Activated T-cell treated with anti-CD3 and anti-CD28 coated beads for 24 hours (primary cell): ENCODE measurements at places on chromosomes 11 and 22.

GRCh38 chr11:65802841-65803240 is 16.0 kb downstream of the OVOL1 start:
- DNase-seq: no peak

DNA sequence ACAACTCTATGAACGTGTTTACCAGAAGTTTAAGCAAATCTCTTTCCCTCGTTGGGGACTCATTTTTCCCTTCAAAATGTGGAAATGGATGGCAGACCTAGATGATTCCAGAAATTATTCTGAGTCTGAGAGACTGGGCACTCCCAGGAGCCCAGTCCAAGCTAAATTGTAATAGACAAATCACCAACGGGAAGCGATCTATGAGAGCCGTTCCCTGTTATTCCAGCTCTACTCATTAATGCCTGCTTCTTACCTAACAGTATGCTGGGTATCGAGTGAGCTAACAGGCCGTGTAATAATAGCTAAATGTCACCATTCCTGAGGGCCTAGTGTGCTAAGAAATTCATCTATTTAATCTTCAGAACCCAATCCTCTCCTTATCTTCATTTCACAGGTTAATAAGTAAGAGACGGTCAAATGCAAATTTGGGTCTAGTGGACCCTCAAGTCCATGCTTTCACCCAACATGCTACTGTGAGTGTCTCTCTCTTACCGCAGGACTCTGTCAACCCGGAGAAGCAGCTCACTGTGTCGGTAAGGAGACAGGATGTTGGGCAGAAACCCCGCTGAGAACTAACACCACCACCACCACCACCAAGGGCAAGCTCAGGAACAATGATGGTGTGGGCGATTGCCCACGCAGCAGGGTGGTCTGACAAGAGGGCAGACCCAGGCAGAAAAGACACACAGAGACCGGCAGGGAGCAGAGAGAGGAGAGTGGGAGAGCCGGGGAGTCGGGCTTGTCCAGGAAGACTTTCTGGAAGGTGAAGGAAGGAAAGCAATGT is 57.1 kb upstream of the TIMP3 start:
- no peak for DNase-seq

GRCh38 chr22:49650336-49651241 is 177.1 kb downstream of the BRD1 start:
- no peak for DNase-seq

- no peak for DNase-seq
These were observed 188.6 kb downstream of the SWAP70 start for GRCh38 chr11:9852465-9852864.

GRCh38 chr11:16184588-16184987 is 171.8 kb downstream of the SOX6 start:
- DNase-seq: no peak

GRCh38 chr11:112163875-112164685 is at the start of gene IL18:
Gene IL18, minus strand, starts transcription at chr11:112164094. Its CDS starts 9,041 bp downstream, at chr11:112155053.
- no peak for DNase-seq

DNA sequence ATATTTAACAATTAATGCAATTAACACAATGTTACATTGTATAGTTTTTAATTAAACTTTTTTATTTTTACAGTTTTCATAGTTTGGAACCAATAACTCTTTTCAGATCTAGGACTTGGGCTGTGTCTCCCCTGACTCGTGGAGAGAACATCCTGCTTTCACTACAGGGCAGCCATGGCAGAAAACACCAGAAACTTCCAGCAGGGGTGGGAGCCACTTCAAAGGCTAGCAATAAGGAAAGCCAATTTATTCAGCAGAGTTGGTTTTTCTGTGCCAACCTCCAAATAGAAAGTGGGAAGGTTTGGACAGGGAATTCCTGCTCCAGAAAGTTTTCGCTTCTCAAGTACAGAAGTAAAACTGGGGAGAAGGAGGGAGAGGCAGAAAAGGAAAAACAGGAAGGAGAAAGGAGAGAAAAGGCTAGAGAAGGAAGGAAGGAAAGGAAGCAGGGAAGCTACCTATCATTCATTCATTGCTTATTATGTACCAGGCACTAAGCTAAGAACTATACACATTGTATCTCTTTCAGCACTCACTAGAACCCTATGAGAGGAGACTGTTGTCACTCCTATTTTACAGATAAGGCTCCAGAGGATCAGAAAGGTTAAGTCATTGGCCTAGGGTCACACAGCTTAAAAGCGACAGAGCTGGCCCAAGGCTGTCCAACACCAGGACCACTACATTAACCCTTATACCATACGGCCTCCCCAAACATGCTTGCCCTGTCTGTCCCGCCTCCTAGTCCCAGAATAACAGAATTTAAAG is 54.8 kb upstream of the CREB3L1 start:
- DNase-seq: no peak

- DNase-seq: no peak
These were observed 8.9 kb upstream of the SEPTIN5 start for GRCh38 chr22:19705181-19705934.

DNA sequence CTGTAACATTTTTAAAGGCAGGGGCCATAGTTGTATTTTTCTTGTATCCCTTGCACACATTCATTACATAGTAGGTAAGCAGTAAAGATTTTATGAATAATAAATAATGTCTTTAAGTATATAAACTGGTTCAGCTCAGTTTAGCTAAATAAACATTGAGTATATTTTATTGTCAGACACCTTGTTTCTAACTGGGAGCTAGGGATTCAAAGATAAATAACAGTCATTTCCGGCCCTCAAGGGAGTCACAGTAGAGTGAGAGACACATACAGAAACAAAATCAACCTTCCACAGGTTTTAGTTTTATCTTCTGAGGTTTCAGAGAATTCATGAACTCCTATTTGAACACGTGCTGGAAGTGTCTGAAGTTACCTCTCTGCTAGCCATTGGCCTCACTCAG is 760.2 kb downstream of the DLG2 start:
- DNase-seq: no peak

- no peak for DNase-seq
These were observed 1500.0 kb downstream of the BRD1 start for GRCh38 chr22:48327721-48328120.

DNA sequence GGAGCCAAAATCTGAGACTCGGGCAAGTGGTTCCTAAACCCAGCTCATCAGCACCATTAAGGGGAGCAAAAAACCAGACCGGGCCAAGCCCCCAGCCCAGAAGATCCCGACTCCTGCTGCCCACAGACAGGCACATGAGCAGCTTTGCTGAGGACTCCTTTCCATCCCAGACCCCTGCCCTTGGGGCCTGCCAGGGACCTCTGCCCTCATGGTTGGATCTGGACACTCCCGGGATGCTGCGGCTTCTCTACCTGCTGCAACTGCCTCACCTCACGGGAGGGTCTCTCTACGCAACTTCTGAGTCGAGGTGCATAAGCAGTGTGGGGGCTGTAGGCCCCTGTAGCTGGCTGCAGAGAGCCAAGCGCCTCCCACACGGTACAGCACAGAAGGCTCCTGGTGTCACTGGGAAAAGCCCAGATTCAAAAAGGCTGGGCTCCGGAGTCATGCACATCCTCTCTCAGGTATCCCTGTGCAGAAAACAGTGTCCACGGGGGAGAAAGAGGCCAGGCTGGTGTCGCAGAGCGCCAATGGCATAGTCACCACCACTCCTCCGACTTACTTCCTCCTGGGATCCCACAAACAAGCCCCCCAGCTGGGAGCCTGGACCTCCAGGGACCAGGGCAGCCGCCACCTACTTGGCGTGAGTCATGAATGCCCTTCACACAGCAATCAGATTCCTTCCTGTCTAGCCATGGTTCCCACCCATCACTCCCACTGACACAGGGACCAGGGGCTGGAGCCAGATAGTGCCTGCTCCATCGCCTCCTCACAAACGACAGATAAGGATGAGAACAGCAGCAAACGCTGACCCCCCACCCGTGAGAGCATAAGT is 122.1 kb downstream of the BCR start:
- no peak for DNase-seq

DNA sequence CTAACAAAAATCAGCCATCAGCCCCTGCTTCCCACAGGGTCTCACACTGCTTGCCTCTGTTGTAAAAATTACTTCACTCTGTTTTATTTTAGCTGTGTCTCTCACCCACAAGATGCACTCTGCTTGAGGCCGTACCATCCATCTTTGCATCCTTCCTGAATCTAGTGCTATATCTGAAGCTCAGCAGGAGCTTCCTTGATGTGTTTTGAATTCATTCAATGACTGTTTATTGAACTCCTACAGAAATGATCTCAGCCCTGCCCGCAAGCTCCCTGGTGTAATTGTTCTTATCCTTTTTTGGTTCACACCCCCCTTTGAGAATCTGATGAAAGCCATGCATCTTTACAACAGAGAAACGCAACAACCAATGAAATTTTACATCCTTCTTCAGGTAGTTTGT is 310.2 kb upstream of the ZC3H12C start:
- no peak for DNase-seq

GRCh38 chr11:25838918-25839625 is 492.9 kb upstream of the ANO3 start:
- DNase-seq: no peak

DNA sequence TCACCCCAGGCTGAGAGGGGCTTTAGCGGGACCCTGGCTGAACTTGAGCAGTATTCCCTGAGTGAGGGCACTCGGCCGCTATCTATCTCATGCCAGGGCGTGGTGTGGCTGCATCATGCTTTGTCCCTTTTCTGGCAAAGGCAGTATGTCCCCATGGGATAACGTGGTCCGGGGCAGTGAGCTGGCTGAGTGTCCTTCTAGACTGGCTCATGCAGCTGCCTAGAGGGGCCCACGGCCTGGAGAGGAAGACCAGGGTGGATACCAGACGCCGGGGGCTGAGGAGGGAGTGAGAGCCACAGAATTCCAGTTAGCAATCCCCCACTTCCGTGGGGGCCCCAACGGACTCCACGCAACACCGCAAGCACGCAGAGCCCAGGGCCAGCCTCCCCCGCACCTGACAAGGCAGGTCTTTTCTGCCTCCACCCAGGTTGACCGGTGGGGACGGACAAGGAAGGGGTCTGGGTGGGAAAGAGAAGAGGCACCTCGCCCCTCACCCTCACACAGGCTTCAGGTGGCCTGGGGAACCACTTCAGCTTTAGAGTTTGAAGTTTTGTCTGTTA is 15.5 kb downstream of the NFAM1 start:
- DNase-seq: no peak

- no peak for DNase-seq
These were observed 10.4 kb upstream of the TSKU start for GRCh38 chr11:76772783-76773106.

GRCh38 chr11:44652901-44653644 is 73.7 kb upstream of the TSPAN18 start:
- no peak for DNase-seq

GRCh38 chr22:38956551-38956950 is 858 bp upstream of the APOBEC3A start:
- DNase-seq: no peak

DNA sequence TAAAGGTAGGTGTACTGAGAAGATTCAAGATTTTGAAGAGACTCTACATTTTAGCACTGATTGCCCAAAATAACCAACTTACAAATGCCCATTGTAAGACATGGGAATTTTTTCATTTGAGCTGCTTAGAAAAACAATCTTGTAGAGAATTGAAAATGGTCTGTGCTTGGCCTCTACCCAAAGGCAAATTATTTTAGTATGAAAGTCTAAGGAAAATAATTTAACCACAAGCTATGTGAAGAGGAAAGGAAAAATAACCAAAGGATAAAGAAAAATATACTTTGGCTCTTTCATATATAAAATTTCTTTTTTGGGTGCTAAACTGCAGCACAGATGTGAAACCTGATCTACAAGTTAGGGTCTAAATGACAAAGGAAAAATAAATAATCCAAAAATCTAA is 54.9 kb downstream of the ME3 start:
- no peak for DNase-seq

GRCh38 chr11:1727861-1728260 is 22.5 kb downstream of the IFITM10 start:
- no peak for DNase-seq

DNA sequence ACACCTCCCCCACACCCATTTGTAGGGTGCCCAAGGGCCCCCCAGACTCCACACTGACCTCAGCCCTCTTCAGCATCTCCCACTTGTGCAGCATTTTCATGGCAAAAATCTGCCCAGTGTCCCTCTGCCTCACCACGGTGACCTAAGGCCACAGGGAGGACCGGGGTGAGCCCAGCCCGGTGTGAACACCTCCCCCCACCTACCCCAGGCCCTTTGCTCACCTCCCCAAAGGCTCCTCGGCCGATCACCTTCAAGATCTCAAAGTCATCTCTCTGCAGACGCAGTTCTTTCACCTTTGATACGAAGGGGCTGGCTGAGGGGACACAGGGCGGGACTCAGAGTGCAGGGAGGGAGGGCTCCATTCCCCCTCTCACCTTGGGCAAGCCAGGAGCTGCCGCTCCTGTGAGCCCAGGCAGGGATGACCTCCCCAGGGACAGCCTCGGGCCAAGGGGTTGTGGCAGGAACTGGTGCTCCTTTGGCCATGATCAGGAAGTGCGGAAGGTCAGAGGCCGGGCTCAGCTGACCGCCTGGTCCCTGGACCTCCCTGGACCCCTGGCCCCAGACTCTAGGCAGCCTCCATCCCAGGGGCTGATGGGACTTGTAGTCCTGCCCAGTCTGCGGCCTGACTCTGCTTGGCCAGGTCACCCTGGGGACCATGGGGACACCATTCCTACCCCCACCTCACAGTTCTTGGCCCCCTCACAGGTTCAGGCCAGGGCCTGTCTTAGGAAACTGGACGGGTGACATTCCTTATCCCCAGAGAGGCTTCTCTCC is 2.7 kb downstream of the CDC42BPG start:
- no peak for DNase-seq

- no peak for DNase-seq
These were observed 60.3 kb downstream of the MAML2 start for GRCh38 chr11:96282625-96283220.

- DNase-seq: no peak
These were observed 41.4 kb downstream of the CERK start for GRCh38 chr22:46696614-46697013.

- DNase-seq: no peak
These were observed 38.8 kb downstream of the PGR start for GRCh38 chr11:101090679-101091270.

GRCh38 chr11:88552379-88553062 is 215.0 kb upstream of the CTSC start:
- DNase-seq: peak; percentile 36

GRCh38 chr22:33014621-33015020 is 43.6 kb downstream of the SYN3 start:
- DNase-seq: no peak

- DNase-seq: no peak
These were observed 8.5 kb downstream of the ACAD8 start for GRCh38 chr11:134261626-134262488.

DNA sequence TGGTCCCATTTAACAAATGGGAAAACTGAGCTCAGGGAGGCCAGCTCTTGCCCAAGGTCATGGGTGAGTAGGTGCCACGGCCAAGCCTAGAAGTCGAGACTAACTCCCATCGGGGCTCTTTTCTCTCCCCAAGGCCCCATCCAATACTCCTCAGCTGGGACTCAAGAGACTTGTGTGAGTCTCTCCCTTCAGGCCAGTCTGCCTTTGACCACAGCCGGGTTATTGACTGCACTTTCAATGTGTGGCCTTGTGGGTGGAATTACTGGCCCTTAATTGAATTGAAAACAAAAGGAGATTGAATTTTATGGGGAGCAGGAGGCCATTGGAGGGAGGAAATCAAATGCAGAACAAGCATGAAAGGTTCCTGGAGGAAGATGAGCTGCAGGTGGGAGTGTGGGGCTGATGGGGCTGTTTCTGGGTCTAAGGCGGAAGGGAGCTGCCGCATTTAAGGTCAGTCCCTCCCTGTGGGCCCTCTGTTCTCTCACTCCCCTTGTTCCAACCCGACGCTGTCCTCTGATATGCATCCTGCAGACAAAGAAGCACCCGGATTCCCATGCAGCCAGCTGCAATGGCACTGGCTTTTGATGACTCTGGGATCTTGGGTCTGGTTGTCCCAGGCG is 552.8 kb downstream of the MIAT start:
- no peak for DNase-seq

- DNase-seq: no peak
These were observed 455.8 kb downstream of the MIAT start for GRCh38 chr22:27113211-27113635.

- peak; percentile 11 for DNase-seq
These were observed 59.5 kb upstream of the PRSS23 start for GRCh38 chr11:86740628-86741483.
